ENCODE measurements at places on chromosomes 2 and 18. TPM values are rescaled to one million over a fixed set of nuclear protein-coding genes. Genes with fewer than 3 reads are reported as not detected.
A peak's percentile ranks its signal among the peaks of the same experiment; 100 is the strongest.

The MAP3K19 gene
- not detected for total RNA-seq

The TRABD2A gene
- 5.7 TPM for total RNA-seq

DNA sequence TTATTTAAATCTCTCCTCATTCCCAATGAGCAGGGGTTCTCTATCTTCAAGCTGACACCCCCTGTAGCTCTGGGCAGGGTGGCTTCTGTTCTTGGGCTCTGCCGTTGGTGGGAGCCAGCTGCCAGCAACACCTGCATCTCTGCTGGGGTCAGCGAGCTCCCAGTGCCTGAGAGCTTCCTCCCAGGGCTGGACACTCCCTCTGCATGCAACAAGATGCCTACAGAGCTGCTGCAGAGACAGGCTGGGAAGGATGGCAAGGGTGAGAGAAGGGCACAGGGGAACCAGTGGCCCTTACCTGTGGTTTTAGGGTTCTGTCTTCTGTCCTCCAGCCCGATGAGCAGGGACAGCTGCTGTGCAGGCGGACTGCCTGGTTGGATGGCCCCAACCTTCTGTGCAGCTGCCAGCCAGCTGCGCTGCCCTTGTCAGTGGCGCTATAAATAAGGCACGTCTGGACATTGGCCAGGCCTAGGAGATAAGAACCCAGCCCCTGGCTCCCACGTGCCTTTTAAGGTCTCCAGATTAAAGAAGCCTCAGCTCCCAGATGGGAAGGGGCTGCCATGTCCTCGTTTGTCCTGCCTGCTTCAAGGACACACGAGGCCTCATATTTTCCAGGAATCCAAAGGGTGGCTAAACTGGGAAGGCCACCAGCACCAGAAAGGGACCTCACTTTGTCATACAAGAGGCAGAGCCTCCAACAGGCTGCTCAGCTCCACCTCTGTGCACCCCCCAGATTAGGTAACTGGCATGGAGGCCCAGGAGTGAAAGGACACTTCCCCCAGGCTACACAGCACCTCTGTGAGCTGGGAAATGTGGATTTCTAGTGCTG is 39.5 kb upstream of the FHL2 start:
- DNase-seq = no peak

- DNase-seq = peak; percentile 93
Measured at GRCh38 chr2:74502720-74503505, 3.5 kb upstream of the LBX2 start.

DNA sequence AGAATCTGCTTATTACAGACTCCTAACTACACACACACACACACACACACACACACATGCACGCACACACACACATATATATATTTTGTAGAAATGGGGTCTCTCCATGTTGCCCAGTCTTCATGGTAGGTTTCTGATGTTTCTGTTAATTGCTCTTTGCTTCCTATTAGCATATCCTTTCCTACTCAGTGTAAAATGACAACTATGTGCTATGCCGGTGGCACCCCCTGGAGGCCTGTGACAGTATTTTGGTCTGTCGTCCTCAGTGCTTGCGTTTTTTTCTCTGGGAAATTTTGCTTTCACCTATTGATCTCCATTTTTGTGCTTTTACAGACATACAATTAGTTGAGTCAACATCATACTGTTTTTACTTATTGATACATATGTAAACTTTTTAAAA is 322.1 kb downstream of the LRRTM1 start:
- peak; percentile 24 for DNase-seq

DNA sequence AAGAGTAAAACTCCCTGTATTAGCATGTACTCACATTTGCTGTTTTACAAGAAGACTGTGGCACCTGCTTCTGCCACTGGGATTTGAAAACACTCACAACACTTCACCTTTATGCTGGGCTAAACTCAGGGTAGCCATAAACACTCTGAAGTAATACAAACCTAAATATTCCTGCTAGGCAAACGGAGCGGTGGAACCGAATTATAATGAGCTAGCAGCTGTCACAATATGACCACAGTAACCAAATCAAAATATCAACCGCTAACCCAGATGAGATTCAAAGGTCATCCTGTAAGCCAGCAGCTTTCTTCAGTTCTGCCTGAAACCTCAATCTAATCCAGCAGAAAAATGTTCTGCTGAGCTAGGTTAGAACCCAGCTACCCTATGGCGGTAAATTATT is 132.1 kb downstream of the TCF4 start:
- DNase-seq = no peak

DNA sequence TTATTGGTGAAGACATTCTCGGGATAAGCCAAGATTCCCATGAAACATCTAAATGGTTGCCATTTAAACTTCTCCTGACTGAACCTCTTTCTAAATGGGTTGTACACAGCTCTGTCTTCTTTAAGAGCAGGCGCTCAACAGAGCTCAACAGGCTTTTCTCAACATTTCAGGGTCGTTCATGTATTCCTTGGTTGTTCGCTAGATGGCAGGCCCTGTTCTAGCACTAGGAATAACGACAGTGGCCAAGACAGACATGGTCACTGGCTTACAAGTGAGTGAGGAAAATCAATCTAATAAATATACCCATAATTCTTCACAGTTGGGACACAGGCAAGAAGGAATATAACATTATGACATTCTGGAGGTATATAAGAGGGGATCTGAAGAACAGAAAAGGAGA is 154.5 kb downstream of the SMAD2 start:
- DNase-seq = peak; percentile 14

GRCh38 chr18:54961016-54961423 is 1.8 kb upstream of the CCDC68 start:
- DNase-seq = no peak

DNA sequence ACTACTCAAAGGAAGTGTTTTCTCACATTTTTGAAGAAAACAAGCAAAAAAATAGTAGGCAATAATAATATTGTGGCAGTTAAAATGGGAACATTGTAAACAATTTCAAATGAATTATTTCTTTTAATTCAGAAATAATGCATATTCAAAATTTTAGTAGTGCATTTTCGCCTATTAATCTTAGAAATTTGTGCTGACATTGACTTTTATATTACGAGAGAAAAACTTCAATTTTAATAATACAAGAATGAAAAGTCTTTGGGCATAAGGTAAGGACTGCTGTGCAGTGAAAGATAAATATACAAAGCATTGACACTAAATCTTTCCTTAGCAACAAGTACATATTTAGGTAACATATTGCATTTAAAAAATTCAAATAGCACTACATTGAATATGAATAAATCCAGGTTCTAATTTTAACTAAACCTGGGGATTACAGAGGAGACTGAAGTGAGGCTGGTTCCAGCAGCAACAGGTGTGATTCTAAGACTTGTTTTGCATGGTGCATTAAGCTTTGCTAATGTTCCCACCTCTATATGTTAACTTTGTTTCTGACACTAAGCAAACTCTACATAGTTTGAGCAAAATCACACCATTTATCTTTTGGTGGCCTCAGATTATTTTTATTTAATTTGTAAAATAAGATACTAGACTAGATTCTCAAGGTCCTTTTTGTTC is 40.5 kb downstream of the CALCRL start:
- DNase-seq = no peak

DNA sequence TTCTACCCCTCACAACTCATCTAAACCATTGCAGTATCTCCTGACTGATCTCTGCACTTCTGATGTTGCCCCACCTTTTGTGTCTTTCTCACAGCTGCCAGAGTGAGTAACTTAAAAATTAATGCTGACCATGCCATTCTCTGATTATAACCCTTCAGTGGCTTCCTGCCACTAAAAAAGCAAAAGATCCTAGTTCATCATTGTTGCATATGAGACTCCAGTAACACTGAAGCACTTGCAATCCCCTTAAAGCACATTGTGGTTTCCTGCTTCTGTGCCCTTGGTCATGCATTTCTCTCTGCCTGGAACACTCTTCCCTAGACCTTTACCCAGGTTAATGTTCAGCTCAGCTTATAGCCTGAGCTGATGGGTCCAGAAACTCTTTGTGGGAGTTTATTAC is 95.1 kb upstream of the WDSUB1 start:
- DNase-seq = no peak

DNA sequence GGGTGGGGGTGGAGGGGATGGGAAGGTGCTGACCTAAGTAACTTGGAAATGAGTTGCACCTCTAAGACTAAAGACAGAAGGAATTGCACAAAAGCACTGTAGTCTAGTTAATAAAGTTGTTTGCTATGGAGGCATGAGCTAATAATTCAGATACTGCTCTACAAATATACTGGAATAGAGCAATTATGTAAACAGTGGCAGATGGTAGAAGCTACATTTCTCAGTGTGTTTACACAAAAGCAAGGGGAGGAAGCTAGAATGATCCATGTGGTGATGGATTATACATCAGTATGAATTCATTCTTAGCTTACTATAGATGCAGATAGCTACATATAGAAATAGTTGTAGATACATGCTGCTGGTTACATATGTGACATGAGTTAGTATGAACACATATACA is 27.6 kb upstream of the UBE2F start:
- DNase-seq = no peak
